ENCODE measurements at places on chromosomes 16 and 17.

DNA sequence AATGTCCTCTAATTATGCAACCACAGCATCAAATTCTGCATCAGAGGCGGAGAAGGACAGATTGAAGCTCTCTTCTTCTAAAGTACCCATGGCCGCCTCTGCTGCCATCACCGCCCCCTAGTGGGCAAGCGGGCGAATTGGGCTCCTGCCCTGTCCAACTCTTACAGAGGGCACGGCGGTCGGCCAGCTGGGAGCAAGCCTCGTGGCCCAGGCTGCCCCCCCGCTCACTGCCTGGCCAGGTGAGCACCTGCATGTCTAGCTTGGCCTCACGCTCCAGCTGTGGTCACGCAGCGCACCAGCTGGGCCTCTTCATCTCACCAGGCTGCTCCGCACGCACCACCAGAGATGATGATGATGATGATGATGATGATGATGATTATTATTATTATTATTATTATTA is 146.1 kb upstream of the TOM1L1 start:
- DNase-seq, result no peak

DNA sequence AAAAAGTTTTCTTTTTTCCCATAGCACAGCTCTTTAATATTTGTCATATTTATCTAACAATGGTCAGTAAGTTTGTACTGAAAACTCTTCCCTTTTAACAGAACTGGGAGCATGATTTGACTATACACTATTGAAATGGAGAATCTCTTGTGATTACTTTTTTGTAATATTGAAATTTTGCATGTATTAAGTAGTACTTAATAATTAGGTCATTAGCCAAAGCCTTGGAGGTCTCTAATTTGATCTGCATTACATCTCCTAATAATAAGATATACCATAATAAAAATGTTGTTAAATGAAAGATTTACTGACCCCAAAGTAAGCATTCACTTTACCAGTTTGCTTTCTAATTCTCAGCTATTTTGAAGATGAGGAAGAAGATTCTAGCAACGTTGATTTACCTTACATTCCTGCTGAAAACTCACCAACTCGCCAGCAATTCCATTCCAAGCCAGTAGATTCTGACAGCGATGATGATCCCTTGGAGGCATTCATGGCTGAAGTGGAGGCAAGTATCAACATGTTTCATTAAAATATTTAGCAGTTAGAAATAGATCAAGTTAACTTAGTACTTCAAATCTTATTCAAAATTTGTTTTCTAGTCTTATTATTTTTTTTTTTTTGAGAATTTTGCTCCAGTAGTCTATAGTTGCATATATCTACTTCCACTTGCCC is 18.2 kb downstream of the DDX42 start:
- DNase-seq, result no peak

- peak; percentile 69 for DNase-seq
Measured at GRCh38 chr17:59427425-59427921, 96.0 kb downstream of the YPEL2 start.

GRCh38 chr17:14903854-14904253 is 361.3 kb downstream of the PMP22 start:
- peak; percentile 16 for DNase-seq

- no peak for DNase-seq
Measured at GRCh38 chr16:72957303-72958277, 90.3 kb downstream of the ZFHX3 start.

DNA sequence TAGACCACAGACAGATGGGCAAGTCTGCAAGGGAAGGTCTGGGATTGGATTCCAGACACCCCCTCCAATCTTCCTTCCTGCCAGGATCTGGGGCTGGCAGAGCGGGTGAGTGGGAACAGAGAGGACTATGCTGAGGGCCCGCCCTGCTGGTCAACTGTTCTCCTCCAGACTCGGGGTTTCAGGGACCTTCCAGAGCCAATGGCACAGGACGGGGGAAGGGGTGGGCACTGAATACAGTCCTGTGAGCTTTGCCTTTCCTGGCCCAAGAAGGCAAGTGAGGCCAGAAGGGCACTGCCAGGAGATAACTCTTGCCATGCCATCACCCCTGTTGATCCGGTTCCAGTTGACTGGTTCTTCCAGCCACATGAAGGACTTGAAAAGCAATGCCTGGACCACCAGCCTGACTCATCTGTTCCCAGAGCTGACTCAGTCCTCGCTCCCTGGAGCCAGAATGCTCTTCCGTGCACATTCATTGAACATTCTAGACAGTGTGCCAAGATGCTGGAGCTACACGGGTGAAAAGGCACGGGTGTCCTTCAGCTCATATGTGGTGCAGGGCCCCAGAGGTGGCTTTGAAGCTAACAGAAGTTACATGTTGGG is 533 bp upstream of the MEFV start:
- DNase-seq, result peak; percentile 16

GRCh38 chr16:65336160-65336559 is 214.3 kb upstream of the CDH11 start:
- DNase-seq, result peak; percentile 63

DNA sequence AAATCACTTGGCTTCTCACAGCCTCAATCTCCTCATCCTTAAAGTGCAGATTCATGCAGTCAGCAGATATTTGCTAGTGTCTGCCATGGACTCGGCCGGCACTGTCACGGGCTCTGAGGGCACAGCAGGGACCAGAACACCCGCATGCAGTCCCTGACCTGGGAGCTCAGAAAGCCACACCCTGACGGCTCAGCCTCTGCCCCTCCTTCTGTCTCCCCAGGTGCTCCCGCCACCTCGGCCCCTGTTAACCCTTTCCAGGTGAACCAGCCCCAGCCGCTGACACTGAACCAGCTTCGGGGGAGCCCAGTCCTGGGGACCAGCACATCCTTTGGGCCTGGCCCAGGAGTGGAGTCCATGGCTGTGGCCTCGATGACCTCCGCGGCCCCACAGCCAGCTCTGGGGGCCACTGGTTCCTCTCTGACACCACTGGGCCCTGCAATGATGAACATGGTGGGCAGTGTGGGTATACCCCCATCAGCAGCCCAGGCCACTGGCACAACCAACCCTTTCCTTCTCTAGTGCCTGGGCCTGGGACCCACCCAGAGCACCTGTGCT is 28.7 kb downstream of the B9D1 start:
- DNase-seq, result no peak

DNA sequence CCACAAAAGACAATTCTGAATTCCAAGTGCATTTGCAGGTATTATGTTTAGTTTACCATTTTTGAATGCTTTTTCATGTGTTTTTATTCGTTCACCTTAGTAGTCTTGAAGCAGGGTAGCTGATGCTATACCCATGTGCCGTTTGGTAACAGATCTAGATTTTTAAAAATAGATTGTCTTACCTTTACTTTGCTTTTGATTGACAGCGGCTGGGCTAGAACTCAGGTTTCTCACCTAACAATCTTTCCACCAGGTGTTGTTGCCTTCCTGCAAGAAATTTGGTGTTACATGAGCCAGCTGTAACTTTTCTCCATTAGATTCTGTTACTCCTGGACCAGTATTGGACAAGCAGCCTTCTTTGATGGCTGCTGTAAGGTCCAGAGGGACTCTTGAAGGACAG is 1.5 kb upstream of the FTSJ3 start:
- no peak for DNase-seq

- no peak for DNase-seq
Measured at GRCh38 chr17:32033223-32033622, 26.0 kb downstream of the LRRC37B start.

- no peak for DNase-seq
Measured at GRCh38 chr16:73775841-73776388, 520.7 kb upstream of the PSMD7 start.

- no peak for DNase-seq
Measured at GRCh38 chr17:50575581-50576210, 15.2 kb downstream of the CACNA1G start.

DNA sequence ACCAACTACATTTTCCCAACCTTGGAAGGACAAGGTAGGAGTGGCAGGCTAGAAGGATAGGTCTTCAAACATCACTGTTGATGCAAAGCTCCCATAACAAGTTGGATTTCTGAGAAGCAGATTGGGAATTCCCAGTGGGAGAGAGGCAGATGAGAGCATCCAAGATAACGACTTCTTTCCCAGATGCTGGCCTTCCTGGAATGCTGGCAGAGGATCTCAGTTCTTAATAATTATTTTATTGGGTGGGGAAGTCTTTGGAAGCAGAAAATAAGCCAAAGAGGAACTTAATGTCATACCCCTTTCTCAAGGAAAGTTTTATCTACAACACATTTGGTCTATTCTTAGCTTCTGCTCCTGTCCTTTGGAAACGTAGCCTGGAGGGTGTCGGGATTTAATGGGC is 64.5 kb downstream of the MPRIP start:
- DNase-seq, result peak; percentile 79

DNA sequence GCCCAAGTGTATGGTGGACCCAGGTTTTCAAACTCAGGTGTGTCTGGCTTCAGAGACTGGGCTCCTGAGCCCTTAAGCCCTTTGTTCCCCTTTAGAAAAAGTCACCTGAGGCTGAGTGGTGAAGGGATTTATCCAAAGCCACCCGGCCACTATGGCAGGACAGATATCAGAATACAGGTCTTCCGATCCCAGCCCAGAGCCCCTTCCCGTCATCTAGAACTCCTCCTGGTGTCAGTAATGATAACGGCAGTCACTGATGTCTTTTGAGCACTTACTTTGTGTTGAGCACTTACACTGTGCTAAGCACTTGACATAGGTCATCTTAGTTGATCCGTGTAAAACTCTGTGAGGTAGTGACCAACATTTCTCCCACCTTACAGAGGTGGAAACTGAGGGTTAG is 16.6 kb downstream of the NOD2 start:
- no peak for DNase-seq

DNA sequence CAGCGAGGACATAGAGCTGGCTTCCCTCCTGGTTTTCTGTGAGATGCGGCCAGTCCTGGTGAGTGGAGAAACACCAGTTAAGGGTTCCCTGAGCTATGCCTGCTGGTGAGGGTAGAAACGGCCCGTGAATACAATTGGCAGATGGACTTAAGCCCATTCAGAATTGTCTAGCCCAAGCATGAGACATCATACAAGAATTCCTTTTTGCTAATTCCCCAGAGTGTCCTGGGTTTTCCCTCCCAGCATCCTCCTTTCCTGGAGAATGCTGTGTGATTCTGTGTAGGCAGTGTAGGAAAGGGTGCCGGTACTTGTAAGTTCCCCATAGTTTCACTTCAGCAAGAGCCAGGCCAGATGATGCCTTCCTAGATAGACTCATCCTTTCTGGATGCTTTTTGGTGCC is 65.1 kb downstream of the SDR42E1 start:
- DNase-seq, result peak; percentile 27

DNA sequence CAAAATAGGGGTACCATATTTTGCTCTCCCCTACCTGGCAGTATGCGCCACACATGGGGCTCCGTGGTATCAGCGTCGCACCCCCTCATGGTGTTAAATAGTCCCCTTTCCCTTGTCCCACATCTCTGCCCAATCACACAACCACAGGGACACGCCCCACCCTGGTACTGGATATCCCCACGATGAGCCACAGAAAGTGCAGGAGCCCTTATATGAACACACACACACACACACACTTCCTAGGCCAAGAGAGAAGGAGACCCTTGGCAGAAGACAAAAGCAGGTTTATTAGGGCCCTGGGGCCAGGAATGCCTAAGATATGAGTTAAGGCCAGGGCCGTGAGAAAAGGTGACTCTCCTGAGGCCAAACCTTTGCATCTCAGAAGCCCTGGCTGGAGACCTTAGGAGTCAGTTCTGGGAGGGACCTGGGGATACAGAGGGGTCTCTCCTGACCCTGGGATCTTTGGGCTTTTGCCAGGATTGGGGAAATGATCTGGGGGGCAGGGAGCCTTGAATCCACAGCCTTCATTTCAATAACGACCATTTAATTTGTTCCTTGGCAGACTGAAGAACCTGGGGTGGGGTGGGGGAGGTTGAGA is 11.6 kb downstream of the COPZ2 start:
- no peak for DNase-seq

DNA sequence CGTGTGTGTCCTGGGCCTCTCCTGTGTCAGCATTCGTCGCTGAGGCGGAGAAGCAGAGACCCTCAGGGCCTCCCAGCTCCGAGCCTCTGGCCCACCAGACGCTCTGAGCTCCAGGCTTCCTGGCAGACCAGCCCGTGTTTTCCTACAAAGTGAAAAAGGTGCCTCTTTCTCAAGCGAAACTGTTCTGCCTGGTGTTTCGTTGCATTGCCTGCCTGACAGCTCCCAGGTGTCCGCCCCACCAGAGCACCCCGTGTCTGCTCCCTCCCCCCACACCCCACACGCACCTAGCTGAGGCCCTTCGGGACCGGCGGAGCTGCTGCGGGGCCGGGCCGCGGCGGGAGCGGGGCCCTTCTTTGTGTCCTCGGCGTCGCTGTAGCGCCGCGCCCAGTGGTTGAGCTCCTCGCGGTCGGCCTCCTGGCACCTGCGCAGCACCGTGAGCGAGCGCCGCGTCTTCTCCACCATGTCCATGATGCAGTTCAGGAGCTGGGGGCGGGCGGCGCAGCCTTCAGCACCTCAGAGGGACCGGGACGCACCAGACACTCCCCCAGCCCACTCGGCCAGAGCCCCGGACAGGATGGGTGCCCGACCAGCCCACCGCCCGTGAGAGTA is 14.7 kb upstream of the PABPN1L start:
- DNase-seq, result no peak

- DNase-seq, result no peak
Measured at GRCh38 chr16:35305476-35305875, 1846.1 kb downstream of the TP53TG3F start.

GRCh38 chr17:82184761-82185160 is 27.9 kb downstream of the CCDC57 start:
- DNase-seq, result no peak

DNA sequence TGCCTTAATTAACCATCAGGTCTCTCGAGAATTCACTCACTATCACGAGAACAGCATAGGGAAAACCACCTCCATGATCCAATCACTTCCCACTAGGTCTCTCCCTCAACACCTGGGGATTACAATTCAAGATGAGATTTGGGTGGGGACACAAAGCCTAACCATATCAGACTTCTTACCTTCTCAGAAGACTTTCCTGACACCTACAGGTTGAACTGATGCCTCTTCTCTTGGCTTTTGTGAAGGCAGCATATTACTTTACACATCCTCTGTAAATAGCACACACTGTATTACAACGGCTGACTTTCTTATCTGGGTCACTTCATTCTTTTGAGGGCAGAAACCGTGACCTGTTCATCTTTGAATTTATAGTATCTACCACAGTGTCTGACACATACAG is 23.6 kb downstream of the BMERB1 start:
- DNase-seq, result no peak

GRCh38 chr17:17495536-17496188 is 533 bp downstream of the RASD1 start:
- DNase-seq, result peak; percentile 28

DNA sequence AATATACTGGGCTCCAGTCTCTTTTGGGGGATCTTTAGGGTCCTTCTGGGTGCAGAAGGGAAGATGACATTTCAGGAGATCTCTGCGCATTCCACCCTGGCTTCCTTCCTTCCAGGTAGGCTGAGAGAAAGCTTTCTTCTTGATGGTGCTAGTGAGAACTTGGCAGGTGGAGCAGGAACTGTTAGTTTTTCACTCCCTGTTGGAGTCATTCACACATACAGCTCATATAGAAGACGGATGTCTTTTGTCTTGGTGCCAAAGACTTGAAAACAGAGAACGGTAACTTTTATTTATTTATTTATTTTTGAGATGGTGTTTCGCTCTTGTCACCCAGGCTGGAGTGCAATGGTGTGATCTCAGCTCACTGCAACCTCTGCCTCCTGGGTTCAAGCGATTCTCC is 43.9 kb downstream of the PITPNC1 start:
- peak; percentile 16 for DNase-seq

- DNase-seq, result no peak
Measured at GRCh38 chr16:78589331-78589730, 489.9 kb downstream of the WWOX start.

All from fibroblast of the aortic adventitia (primary cell).